ENCODE measurements at places on chromosomes 2 and 18. TPM values are rescaled to one million over a fixed set of nuclear protein-coding genes. Genes with fewer than 3 reads are reported as not detected.

- H3K4me3 ChIP-seq, result no peak overlapping the region
- no peaks in the 10 kb centered on the region for H3K27me3 ChIP-seq
- no peak overlapping the region for H3K27ac ChIP-seq
- H3K36me3 ChIP-seq, result peaks cover 18% of the 10 kb centered on the region
- H3K4me1 ChIP-seq, result peaks cover 4% of the 10 kb centered on the region
- DNase-seq, result no peak
Observed at GRCh38 chr2:190563109-190563508, 28.6 kb upstream of the NEMP2 start.

- no peaks in the 10 kb centered on the region for H3K27me3 ChIP-seq
- H3K4me3 ChIP-seq, result no peak overlapping the region
- H3K27ac ChIP-seq, result no peak overlapping the region
- peaks cover 45% of the 10 kb centered on the region for H3K36me3 ChIP-seq
- no peak for DNase-seq
- peaks cover 13% of the 10 kb centered on the region for H3K4me1 ChIP-seq
Observed at GRCh38 chr2:173374634-173375033, 20.0 kb downstream of the CDCA7 start.

DNA sequence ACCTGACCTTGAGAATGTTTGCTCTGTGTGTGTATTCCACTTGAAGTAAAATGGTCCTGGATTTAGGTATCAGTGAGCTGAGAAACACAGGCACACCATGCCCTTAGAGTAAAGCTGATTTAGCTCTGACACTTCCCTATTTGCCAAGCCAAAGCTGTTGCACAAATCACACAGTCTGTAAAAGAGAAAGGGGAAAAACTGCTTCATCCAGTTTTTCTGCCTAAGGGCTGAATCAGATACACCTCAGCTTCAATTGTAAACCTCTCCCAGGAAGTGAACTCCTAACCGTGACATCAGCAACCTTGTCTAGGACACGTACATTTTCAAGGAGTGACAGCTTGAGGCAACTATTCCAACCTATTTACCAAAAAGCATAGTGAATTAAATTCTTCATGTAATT, 150.4 kb downstream of the NR4A2 start:
- no peak for DNase-seq
- H3K4me1 ChIP-seq, result no peaks in the 10 kb centered on the region
- peaks cover 12% of the 10 kb centered on the region for H3K27me3 ChIP-seq
- H3K27ac ChIP-seq, result no peak overlapping the region

The CAD gene
- total RNA-seq, result 99.5 TPM

The MOGAT1 gene
- not detected for total RNA-seq

DNA sequence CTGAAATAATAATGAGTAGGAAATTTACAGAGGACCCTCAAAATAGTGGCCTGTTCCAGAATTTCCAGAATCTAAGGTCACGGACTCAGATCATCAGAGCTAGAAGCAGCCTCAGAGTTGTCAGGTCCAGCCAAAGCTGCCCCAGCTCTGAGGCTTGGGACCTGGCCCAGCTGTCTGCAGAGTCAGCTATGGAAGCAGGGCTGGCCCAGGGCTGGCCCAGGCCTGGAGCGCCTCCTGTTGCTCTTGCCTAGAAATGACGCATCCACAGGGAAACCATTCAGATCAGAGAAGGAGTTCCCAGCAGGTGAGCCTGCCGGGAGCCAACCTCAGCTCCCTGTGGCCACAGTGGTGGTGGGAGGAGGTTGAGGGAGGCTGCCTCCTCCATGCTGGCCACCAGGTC, 106.7 kb upstream of the ARL4C start:
- peak; percentile 23 for DNase-seq
- H3K4me3 ChIP-seq, result no peak overlapping the region
- no peak overlapping the region for H3K27ac ChIP-seq
- H3K4me1 ChIP-seq, result no peaks in the 10 kb centered on the region
- H3K27me3 ChIP-seq, result peaks cover 3% of the 10 kb centered on the region

The ARHGEF33 gene
- 0.59 TPM for total RNA-seq

- H3K4me3 ChIP-seq, result no peak overlapping the region
- H3K27ac ChIP-seq, result no peak overlapping the region
- H3K4me1 ChIP-seq, result no peaks in the 10 kb centered on the region
- DNase-seq, result no peak
- no peaks in the 10 kb centered on the region for H3K36me3 ChIP-seq
Observed at GRCh38 chr2:124832521-124832920, 807.4 kb downstream of the CNTNAP5 start.

DNA sequence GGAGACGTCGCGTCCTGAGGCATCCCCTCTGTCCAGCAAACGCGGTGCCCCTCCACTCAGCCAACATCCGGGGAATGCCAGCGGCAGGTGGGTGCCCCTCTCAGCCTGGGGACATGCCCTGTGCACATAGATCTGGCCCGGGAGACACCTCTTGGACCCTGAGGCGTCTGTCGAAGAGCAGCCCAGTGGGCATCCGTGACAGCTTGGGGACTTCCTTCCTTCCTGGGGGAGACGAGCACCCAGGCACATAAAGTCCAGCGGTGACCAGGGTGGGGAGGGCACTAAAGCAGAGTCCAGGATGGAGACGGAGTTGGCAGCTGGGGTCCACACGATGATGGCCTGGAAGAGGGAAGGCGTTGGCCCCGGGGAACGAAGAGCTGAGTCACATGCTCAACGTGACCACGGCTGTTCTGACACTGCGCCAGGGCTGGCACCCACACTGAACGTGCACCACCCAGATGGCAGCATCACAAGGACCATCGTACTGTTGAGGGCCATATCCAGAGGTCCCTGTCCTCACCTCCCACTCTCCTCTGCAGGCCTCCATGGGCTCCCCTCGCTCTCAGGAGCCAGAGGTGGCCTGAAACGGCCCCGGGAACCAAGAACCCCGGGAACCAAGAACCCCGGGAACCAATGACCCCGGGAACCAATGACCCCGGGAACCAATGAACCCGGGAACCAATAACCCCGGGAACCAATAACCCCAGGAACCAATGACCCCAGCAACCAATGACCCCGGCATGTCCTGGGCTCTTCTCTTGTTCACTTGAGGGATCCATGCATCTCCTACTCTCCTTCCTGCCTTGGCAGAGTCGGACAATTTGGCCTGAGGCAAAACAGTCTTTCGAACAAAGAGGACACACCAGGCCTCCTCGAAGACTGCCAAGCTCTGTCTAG, 22.6 kb downstream of the HDAC4 start:
- H3K27me3 ChIP-seq, result no peaks in the 10 kb centered on the region
- DNase-seq, result no peak
- no peak overlapping the region for H3K27ac ChIP-seq
- peaks cover 2% of the 10 kb centered on the region for H3K36me3 ChIP-seq
- no peak overlapping the region for H3K4me3 ChIP-seq
- H3K4me1 ChIP-seq, result peaks cover 24% of the 10 kb centered on the region

GRCh38 chr18:22173928-22174301, 4.5 kb downstream of the GATA6 start:
- H3K4me1 ChIP-seq, result peaks cover 10% of the 10 kb centered on the region
- H3K27me3 ChIP-seq, result peaks cover 73% of the 10 kb centered on the region
- H3K27ac ChIP-seq, result no peak overlapping the region
- H3K36me3 ChIP-seq, result peaks cover 1% of the 10 kb centered on the region
- no peak for DNase-seq
- no peak overlapping the region for H3K4me3 ChIP-seq

The KANSL3 gene
- total RNA-seq, result 84.0 TPM

GRCh38 chr2:160063879-160064612, 1.6 kb upstream of the PLA2R1 start:
- no peak overlapping the region for H3K4me3 ChIP-seq
- peaks cover 52% of the 10 kb centered on the region for H3K27me3 ChIP-seq
- no peaks in the 10 kb centered on the region for H3K36me3 ChIP-seq
- no peak for DNase-seq
- no peak overlapping the region for H3K27ac ChIP-seq

The KHK gene
- 8.0 TPM for total RNA-seq

- no peak overlapping the region for H3K4me3 ChIP-seq
- H3K4me1 ChIP-seq, result no peaks in the 10 kb centered on the region
- no peaks in the 10 kb centered on the region for H3K36me3 ChIP-seq
- H3K27me3 ChIP-seq, result no peaks in the 10 kb centered on the region
- no peak overlapping the region for H3K27ac ChIP-seq
Observed at GRCh38 chr18:7855028-7855427, 287.9 kb downstream of the PTPRM start.

GRCh38 chr18:25724121-25724520, 366.3 kb downstream of the SS18 start:
- H3K4me3 ChIP-seq, result no peak overlapping the region
- no peaks in the 10 kb centered on the region for H3K27me3 ChIP-seq
- DNase-seq, result no peak
- H3K36me3 ChIP-seq, result no peaks in the 10 kb centered on the region
- H3K4me1 ChIP-seq, result no peaks in the 10 kb centered on the region

The RFX8 gene
- total RNA-seq, result 1.0 TPM

The ANKRD30B gene
- total RNA-seq, result not detected

GRCh38 chr18:33699372-33699771, 121.4 kb downstream of the ASXL3 start:
- DNase-seq, result no peak
- H3K4me3 ChIP-seq, result no peak overlapping the region
- H3K27me3 ChIP-seq, result no peaks in the 10 kb centered on the region
- no peaks in the 10 kb centered on the region for H3K4me1 ChIP-seq

The IL1R1 gene
- total RNA-seq, result 0.41 TPM

DNA sequence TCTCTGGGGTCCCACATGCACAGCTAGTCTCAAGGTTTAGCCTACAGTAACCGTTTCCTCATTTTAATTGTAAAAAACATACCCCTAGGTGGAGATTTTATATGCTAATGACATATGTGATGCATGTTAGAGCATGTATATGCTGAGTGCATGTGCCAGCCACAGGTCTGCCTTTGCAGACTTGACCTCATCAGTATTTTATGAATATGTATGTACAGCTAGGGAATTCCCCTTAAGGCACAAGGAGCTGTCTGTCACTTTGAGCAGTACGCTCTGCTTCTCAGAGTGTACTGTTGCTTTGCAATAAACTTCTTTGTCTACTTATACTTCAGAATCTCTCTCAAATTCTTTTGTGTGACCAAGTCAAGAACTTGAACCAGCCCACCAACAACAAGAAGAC, 131.2 kb upstream of the ERBB4 start:
- DNase-seq, result no peak
- H3K4me3 ChIP-seq, result no peak overlapping the region
- no peaks in the 10 kb centered on the region for H3K36me3 ChIP-seq
- no peak overlapping the region for H3K27ac ChIP-seq
- H3K4me1 ChIP-seq, result no peaks in the 10 kb centered on the region

GRCh38 chr2:149225446-149225845, 104.9 kb upstream of the LYPD6 start:
- peaks cover 20% of the 10 kb centered on the region for H3K27me3 ChIP-seq
- H3K36me3 ChIP-seq, result no peaks in the 10 kb centered on the region
- H3K4me3 ChIP-seq, result no peak overlapping the region
- no peak for DNase-seq
- H3K27ac ChIP-seq, result no peak overlapping the region

The PSMA8 gene
- total RNA-seq, result 0.82 TPM

The GREB1 gene
- total RNA-seq, result 0.91 TPM

The PLEK gene
- 42.5 TPM for total RNA-seq

- DNase-seq, result no peak
- peak overlapping the region; percentile 64 for H3K27ac ChIP-seq
- peak overlapping the region; percentile 50 for H3K4me3 ChIP-seq
- H3K27me3 ChIP-seq, result no peaks in the 10 kb centered on the region
- H3K4me1 ChIP-seq, result peaks cover 11% of the 10 kb centered on the region
Observed at GRCh38 chr2:84800194-84800805, 80.6 kb downstream of the TRABD2A start.

The VWC2L gene
- total RNA-seq, result not detected

The ARHGAP28 gene
- not detected for total RNA-seq

The LIPG gene
- total RNA-seq, result not detected

DNA sequence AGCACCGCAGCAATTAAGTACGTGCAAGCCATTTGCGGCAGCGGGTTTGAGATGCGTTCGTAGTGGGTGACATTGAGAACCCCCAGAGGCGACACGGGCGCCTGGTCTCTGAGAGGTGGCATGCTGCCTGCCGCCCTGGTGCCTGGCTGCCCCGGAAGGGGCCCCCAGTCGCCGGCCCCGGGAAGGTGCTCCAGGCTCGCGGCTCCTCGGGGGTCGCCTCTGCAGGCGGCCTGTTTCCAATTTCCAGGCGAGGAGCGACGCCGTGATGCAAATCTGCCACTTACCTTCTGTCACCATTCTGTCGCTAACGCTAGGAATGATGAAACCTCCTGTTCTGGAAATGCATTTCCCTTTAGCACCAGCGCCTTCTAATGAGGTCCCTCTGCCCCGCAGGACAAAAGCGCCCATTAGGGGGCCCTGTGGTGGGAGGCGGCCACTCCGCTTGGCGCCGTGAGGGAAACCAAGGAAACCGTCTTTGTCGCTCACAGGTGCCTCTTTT, 13.0 kb downstream of the KIF5C start:
- H3K4me3 ChIP-seq, result peak overlapping the region; percentile 75
- H3K36me3 ChIP-seq, result peaks cover 12% of the 10 kb centered on the region
- no peak for DNase-seq
- H3K27me3 ChIP-seq, result peaks cover 10% of the 10 kb centered on the region

DNA sequence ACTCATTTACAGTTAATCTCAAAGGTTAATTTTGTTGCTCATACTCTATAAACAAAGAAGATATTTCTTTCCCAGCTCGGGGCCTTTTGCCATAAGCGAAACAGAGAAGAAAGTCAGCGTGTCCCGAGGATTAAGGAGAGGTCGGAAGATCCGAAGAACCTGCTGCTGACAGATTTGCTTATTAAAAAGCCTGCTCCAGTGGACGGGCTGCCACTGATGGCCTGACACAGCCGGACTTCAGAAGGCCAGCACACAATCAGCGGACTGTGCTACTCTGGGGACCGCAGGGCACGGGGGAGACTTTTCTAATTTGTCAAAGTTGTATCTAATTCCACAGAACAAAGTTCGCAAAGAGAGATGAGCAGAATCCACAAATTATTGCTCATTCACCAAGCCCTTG, 315.4 kb downstream of the ETAA1 start:
- no peaks in the 10 kb centered on the region for H3K27me3 ChIP-seq
- H3K27ac ChIP-seq, result no peak overlapping the region
- DNase-seq, result no peak
- H3K4me3 ChIP-seq, result no peak overlapping the region
- no peaks in the 10 kb centered on the region for H3K36me3 ChIP-seq
- H3K4me1 ChIP-seq, result no peaks in the 10 kb centered on the region

The STON1 gene
- 3.5 TPM for total RNA-seq

The DYNAP gene
- total RNA-seq, result not detected

The CRYGC gene
- total RNA-seq, result not detected

DNA sequence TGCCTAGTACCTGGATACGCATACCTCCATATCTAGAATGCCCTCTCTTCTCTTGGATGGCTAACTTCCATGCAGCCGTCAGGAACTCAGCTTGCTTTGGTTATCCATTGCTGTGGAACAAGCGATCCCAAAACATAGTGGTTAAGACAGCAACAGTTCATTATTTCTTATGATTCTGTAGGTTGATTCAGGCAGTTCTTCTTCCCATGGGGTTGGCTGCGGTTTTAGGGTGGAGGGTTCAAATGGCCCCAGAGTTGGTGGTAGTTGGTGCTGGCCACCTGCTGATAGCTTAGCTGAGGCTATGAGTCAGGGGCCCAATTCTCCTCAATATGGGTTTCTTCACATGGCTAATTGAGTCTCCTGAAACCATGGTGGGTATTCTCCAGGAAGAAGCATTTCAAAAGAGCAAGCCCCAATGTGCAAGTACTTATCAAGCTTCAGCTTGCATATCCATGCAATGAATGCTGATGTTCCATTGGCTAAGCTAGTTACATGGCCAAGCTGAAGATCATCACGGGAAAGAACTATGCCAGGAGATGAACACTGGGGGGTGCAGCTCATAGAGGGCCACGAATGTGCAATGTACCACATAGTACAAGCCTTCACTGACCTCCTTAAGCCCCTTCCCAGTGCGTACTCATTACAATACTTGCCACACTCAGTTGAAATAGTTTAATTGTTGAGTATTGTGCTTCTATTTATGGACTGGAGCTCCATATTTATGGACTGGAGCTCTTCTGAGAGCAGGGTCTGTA, 10.0 kb upstream of the RHOB start:
- H3K4me3 ChIP-seq, result no peak overlapping the region
- no peak overlapping the region for H3K27ac ChIP-seq
- peaks cover 59% of the 10 kb centered on the region for H3K27me3 ChIP-seq
- H3K36me3 ChIP-seq, result no peaks in the 10 kb centered on the region
- peaks cover 4% of the 10 kb centered on the region for H3K4me1 ChIP-seq
